ENCODE measurements at places on chromosomes 12 and 14. TPM values are rescaled to one million over a fixed set of nuclear protein-coding genes. Genes with fewer than 3 reads are reported as not detected.

The PTGDR gene
- 2.2 TPM for total RNA-seq

DNA sequence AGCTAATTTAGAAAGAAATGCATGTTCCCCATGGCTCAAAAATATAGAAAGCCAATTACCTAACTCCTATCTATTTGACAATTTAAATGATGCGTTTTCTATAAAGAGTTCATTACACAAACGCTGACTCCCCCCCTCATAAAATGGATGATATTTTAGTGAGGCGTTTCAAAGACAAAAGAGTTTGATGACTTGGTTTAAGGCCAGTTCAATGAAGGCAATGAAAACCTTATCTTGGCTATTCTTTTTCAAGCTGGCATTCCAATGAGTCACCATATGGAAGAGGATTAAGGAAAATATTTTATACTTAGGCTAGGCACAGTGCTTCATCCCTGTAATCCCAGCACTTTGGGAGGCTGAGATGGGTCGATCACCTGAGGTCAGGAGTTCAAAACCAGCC is 62.7 kb downstream of the HMGA2 start:
- peaks cover 4% of the 10 kb centered on the region for H3K27me3 ChIP-seq
- no peak overlapping the region for H3K4me3 ChIP-seq
- H3K4me1 ChIP-seq = peaks cover 23% of the 10 kb centered on the region
- DNase-seq = no peak
- H3K27ac ChIP-seq = no peak overlapping the region

DNA sequence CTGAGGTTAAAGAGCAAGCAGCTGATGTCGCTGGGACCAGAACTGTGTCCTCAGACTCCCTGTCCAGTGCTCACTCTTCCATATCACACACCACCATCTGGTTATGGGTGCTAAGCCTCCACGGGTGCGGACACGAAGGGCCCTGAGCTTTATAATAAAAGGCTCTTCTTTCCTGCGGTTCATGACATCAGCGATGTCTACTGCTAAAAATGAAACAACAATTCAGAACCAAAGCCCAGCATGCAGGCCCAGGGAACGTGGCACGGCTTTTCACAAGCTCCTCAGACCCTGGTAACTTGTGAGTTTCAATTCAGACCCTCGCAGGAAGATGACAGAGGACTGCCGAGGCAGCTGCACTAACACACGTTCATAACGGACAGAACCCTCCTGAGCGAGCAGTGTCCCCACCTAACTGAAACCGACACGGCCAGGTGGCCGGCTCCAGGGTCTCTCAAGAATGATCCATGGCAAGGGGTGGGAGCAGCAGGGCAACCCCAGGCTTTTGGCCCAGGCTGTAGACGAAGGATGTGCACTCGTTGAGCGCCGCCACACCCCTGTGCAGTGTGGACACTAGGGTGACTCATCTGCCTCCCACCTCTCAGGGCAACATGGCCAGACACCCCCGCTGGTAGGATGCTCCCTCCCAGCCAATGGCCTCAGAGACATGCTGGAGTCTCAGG is 180.3 kb downstream of the CALM1 start:
- H3K4me3 ChIP-seq = no peak overlapping the region
- H3K27ac ChIP-seq = peak overlapping the region; percentile 74
- peaks cover 17% of the 10 kb centered on the region for H3K36me3 ChIP-seq
- H3K4me1 ChIP-seq = no peaks in the 10 kb centered on the region

GRCh38 chr14:101739446-101740141 is 21.9 kb upstream of the PPP2R5C start:
- H3K36me3 ChIP-seq = no peaks in the 10 kb centered on the region
- H3K27ac ChIP-seq = no peak overlapping the region
- no peak for DNase-seq

The NOS1 gene
- total RNA-seq = 3.5 TPM

The KRT86 gene
- 0.74 TPM for total RNA-seq
